ENCODE measurements at places on chromosomes 7 and 10. TPM values are rescaled to one million over a fixed set of nuclear protein-coding genes. Genes with fewer than 3 reads are reported as not detected.

AZGP1 gene
- total RNA-seq, result not detected

ZCWPW1 gene
- total RNA-seq, result 4.4 TPM

GALNT17 gene
- total RNA-seq, result 1.4 TPM

NYAP1 gene
- 0.89 TPM for total RNA-seq

KAZALD1 gene
- 43.0 TPM for total RNA-seq

IGFBP1 gene
- total RNA-seq, result 1.9 TPM

- no peaks in the 10 kb centered on the region for H3K27me3 ChIP-seq
- H3K36me3 ChIP-seq, result peaks cover 11% of the 10 kb centered on the region
- H3K4me3 ChIP-seq, result no peak overlapping the region
- peaks cover 29% of the 10 kb centered on the region for H3K4me1 ChIP-seq
- H3K27ac ChIP-seq, result peak overlapping the region; percentile 41
These were observed 93.9 kb downstream of the ATXN7L1 start for GRCh38 chr7:105782391-105783042.

DNA sequence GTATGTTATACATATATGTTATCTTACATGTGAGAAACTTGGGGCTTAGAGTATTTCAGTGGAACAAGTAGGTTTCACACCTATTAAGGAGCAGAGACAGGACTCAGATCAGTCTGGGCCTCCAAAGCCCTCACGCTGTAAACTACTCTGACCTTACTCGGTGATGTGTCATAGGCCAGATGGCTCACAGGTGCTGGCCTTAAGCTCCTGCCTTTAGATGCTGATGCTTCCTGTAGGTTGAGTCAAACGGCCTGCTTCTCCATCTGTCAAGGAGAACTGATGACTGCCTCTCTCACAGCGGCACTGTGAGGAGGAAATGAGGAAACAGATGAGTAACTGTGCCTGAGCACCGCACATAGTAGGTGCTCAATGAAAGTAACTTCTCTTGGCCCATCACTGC lies 312.6 kb upstream of the COBL start:
- H3K27ac ChIP-seq, result no peak overlapping the region
- H3K4me1 ChIP-seq, result no peaks in the 10 kb centered on the region
- no peaks in the 10 kb centered on the region for H3K27me3 ChIP-seq
- H3K36me3 ChIP-seq, result no peaks in the 10 kb centered on the region
- no peak overlapping the region for H3K4me3 ChIP-seq
- DNase-seq, result no peak

- H3K4me1 ChIP-seq, result peaks cover 9% of the 10 kb centered on the region
- H3K27ac ChIP-seq, result no peak overlapping the region
- H3K27me3 ChIP-seq, result no peaks in the 10 kb centered on the region
- DNase-seq, result no peak
These were observed 277.8 kb downstream of the PHF14 start for GRCh38 chr7:11251436-11251835.

DNA sequence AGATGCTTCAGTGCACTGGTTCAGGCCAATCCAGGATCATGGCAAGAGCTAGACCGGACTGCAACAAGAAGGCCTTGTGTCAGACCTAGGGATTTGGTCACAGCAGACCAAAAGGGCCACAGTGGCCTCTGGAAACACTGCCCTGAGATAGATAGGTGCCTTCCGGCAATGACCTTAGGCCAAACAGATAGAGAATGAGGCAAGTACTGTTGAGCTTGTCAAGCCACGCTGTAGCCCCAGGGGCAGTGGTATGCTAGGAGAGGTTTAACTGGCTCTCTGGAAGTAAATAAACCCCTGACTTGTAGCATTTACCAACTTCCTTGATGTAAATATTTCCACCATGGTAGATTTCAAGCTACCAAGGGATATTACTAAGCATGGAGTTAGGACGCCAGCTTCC lies 197.5 kb downstream of the GRID1 start:
- no peak overlapping the region for H3K4me3 ChIP-seq
- H3K36me3 ChIP-seq, result no peaks in the 10 kb centered on the region
- H3K27ac ChIP-seq, result no peak overlapping the region
- no peaks in the 10 kb centered on the region for H3K4me1 ChIP-seq
- no peaks in the 10 kb centered on the region for H3K27me3 ChIP-seq
- no peak for DNase-seq

GRCh38 chr7:125436220-125436619 lies 506.6 kb upstream of the POT1 start:
- no peak overlapping the region for H3K4me3 ChIP-seq
- H3K36me3 ChIP-seq, result peaks cover 3% of the 10 kb centered on the region
- H3K4me1 ChIP-seq, result peaks cover 23% of the 10 kb centered on the region

DNA sequence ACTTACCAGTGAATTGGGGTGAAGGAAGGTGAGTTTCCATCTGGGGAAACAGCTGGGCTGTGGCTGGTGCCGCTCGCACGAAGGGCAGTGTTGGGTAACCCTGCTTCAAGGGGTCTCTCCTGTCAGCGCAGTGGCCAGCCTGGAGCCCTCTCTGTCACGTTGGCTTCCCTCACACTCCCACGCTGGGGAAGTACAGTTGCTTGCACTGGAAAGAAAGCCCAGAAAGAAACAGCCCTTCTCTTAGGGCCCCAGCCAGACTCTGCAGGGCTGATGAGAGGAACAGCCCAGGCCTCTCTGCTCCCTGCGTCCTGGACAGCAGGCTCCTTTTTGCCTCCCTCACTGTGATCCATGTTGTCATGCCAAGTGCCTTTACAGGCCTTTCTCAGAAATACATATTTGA lies 40.3 kb upstream of the TRIM8 start:
- no peak overlapping the region for H3K4me3 ChIP-seq
- DNase-seq, result no peak
- H3K36me3 ChIP-seq, result peaks cover 19% of the 10 kb centered on the region

GRCh38 chr7:158274996-158275395 lies 312.6 kb downstream of the PTPRN2 start:
- H3K4me3 ChIP-seq, result no peak overlapping the region
- H3K27me3 ChIP-seq, result no peaks in the 10 kb centered on the region
- no peaks in the 10 kb centered on the region for H3K36me3 ChIP-seq

GRCh38 chr7:8226501-8226900 lies 35.5 kb downstream of the ICA1 start:
- no peak overlapping the region for H3K4me3 ChIP-seq
- H3K4me1 ChIP-seq, result no peaks in the 10 kb centered on the region
- no peak overlapping the region for H3K27ac ChIP-seq
- no peak for DNase-seq
- no peaks in the 10 kb centered on the region for H3K36me3 ChIP-seq

- no peaks in the 10 kb centered on the region for H3K4me1 ChIP-seq
- no peaks in the 10 kb centered on the region for H3K36me3 ChIP-seq
- no peak overlapping the region for H3K27ac ChIP-seq
- no peak for DNase-seq
- H3K4me3 ChIP-seq, result no peak overlapping the region
These were observed 185.4 kb downstream of the RAB11FIP2 start for GRCh38 chr10:117861329-117861728.

DNA sequence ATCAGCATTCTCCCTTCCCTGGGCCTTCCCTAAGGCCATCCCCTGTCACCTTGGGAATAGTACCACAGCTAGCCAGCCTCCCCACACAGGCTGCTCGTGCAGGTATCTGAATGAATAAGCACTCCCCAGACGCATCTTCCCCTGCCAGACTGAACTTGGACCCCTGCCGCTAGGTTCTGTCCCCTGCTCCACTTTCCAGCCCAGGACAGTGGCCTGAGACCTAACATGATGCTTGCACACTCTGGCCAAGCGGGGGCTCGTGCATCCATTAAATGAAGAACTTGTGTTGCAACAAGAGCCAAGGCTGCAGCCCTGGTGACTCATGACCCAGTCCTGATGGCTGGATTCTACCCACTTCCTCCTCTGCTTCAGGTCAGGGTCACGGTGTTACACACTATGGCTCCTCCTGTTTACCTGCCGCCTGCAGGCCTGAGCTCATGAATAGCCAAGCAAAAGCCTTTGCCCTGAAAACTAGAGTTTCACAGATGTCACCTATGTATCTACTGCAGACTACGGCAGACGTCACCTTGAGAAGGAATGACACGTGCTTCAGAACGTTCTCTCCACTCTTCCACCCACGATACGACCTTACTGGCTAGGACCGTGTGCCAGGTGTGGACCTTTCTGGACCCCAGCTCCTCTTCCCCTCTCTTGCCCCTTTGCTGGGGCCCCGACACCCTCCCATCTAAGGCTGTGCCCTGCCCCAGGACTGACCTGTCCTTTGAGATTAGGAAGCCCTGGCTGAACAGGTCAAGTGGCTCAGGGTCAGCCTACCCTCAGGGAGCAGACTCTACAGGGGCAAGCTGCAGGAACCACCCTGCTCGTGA lies 6.5 kb downstream of the ASB13 start:
- H3K27me3 ChIP-seq, result no peaks in the 10 kb centered on the region
- DNase-seq, result no peak
- peaks cover 2% of the 10 kb centered on the region for H3K36me3 ChIP-seq
- no peak overlapping the region for H3K27ac ChIP-seq
- peaks cover 3% of the 10 kb centered on the region for H3K4me1 ChIP-seq
- no peak overlapping the region for H3K4me3 ChIP-seq

DNA sequence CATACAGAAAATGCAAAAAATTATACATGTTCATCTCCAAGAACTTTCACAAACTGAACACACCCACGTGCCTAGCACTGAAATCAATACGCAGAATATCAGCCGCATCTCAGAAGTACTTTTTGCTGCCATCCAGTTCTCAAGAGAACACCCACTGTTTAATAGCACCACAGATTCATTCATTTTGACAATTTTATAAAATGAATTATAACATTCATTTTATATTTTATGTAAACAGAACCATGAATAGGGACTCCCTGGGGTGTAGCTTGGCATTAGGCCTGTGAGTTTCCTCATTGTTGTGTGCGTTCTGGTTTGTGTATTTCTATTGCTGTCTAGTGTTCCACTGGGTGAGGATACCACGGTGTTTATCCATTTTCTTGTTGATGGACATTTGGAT lies 77.3 kb upstream of the PIP4K2A start:
- H3K4me1 ChIP-seq, result peaks cover 5% of the 10 kb centered on the region
- no peaks in the 10 kb centered on the region for H3K36me3 ChIP-seq
- no peak for DNase-seq
- H3K27me3 ChIP-seq, result no peaks in the 10 kb centered on the region
- no peak overlapping the region for H3K4me3 ChIP-seq

DNA sequence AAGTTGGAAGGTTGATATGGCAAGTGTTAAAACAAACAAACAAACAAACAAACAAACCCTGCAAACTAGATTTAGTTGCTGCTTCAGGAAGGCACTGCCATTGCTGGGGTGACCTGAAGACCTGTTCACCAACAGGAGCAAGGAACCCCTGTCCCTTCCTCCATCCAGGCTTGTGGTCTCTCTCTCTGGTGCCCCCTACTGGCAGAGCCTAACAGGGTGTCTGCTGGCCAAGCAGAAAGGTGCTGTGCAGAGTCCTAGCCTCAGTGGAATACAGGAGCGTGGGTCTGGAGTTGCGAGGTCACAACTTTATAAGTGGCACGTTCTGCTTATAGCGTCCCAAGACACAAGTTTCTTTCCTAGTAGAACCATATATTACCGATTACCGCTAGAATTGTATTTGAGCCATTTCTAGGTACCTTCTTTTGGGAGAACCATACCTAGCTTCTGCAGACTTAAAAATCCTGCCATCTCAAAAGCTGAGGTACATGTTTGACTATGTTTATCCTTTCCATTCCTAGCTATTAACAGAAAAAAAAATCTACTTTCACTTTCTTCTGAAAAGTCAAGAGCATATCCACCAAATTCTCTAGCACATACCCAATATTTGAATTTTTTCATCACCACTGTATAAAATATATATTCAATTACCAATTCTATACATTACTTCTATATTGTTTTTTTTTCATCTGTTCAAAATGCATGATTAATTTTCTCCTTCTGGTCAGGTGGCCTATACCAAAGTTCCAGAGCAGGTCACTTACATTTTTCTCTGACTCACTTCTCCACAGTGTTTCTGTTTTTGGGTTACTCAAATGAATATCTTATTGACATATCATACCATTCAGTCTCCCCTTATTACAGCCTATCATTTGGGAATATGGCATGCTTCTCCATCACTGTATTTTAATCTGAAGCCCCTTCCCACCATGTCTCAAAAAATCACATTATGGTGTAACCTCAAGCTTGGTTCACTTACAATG lies 29.1 kb upstream of the CALD1 start:
- no peak overlapping the region for H3K4me3 ChIP-seq
- H3K36me3 ChIP-seq, result no peaks in the 10 kb centered on the region
- H3K27me3 ChIP-seq, result no peaks in the 10 kb centered on the region
- DNase-seq, result no peak

DNA sequence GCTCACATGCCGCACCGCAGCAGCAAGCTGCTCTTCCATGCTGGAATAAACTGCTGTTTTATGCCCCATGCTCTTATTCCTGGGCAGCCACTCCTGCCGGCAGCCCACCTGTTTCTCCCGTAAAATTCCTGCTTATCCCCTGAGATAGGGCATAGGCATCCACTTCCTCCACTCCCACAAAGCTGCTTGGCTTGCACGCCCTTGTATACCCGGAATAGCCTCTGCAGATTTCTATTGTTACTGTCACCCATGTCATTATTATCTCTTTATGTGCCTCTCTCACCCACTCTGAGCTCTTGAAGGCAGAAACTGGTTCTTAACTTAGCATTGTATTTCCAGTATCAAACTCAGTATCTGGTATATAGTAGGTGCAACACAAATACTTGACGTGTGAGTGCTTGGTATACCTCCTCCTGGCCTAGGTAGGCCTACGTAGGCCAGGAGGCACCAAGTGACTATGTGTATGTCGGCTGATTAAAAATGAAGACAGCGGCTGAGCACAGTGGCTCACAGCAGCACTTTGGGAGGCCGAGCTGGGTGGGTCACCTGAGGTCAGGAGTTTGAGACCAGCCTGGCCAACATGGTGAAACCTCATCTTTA lies 193.4 kb downstream of the CCDC3 start:
- no peak for DNase-seq
- H3K27ac ChIP-seq, result no peak overlapping the region
- no peak overlapping the region for H3K4me3 ChIP-seq
- no peaks in the 10 kb centered on the region for H3K27me3 ChIP-seq

- H3K27ac ChIP-seq, result no peak overlapping the region
- H3K27me3 ChIP-seq, result peaks cover 35% of the 10 kb centered on the region
- H3K36me3 ChIP-seq, result no peaks in the 10 kb centered on the region
- no peaks in the 10 kb centered on the region for H3K4me1 ChIP-seq
- no peak overlapping the region for H3K4me3 ChIP-seq
These were observed 48.4 kb downstream of the C10orf71 start for GRCh38 chr10:49347342-49347741.

DNA sequence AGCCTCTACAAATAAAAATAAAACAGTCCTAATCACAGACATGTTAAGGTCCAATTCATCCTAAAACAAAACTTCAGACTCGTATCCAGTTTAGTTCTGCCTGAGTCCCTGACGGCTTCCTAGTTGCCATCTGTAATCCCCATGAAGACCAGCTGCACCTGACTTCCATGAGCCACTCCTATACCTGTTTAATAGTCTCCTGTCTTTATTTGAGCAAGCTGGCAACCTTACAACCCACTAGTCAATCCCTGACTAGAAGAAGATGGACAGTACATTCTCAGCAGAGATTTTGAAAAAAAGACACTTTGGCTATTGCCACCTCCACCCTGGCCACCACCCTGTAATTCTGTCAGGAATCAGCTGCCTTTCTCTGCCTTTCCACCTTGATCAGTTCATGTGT lies 197.7 kb downstream of the HIBADH start:
- H3K4me1 ChIP-seq, result no peaks in the 10 kb centered on the region
- H3K27me3 ChIP-seq, result peaks cover 49% of the 10 kb centered on the region
- DNase-seq, result no peak

Data from osteocyte (in vitro differentiated cells).